Stimulated activated CD8-positive, alpha-beta memory T cell treated with anti-CD3 and anti-CD28 coated beads, Interleukin-7, amount 100 ng/mL, for 1 hour (primary cell): ENCODE measurements at places on chromosomes 3 and 15.

GRCh38 chr3:61173676-61174075 is 77.6 kb downstream of the FHIT start:
- no peak for DNase-seq

DNA sequence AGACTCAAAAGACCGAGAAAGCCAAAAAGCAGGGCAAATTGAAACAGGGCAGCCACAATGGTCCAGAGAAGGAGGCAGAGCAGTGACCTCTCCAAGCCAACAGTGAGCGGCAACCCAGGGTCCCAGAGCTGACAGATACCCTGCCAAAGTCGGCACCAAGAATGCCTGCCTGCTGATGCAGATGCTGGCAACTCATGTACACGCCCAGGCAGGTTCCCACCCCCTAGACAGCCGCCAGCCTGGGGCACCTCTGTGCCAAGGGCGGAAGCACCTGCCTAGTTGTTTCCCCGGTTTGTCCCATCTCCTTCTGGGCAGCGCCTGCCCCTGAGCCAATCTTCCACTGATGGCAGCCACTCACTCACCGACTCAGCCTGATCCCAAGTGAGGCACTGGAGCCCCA is 22.1 kb downstream of the KLHL25 start:
- DNase-seq, result no peak

GRCh38 chr15:88794001-88794400 is 9.2 kb upstream of the ACAN start:
- no peak for DNase-seq

DNA sequence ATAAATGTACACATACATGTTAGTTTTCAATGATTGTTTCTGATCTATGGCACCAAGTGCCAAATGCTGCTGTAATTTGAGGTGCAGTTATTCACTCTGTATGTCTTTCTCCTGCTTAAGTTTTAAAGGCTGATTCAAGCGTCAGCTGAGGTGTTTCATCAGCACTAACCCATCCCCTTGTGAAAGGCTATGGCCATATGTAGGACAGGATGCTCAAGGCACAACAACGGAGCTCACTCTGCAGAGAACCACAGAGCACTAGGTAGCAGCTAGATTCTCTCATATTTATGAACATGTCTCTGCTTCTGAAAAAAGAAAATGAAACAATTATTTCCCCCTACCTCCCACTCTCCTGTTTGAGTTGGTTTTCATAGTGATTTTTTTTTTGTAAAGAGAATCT is 340.0 kb upstream of the TMCO5A start:
- no peak for DNase-seq

DNA sequence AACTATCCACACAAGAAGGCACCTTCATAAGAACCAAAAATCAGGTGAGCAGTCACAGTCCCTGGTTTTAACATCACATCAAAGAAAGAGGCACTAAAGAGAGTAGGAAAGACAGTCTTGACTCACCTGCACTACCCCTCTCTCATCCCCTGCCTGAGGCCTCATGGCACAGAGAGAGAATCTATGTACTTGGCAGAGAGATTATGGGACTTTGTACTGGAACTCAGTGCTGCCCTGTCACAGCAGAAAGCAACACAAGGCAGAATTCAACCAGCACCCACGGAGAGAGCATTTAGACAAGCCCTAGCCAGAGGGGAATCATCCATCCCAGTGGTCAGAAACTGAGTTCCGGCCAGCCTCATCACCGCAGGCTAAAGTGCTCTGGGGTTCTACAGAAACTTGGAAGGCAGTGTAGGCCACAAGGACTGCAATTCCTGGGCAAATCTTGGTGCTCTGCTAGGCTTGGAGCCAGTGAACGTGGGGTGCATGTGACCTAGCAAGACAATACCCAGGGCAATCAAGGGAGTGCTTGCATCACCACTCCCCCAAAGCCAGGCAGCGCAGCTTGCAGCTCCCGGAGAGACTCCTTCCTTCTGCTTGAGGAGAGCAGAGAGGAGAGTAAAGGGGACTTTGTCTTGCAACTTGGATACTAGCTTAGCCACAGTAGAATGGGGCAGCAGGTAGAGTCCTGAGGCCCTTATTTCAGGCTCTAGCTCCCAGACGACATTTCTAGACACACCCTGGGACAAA is 8.5 kb upstream of the RUVBL1 start:
- no peak for DNase-seq
